ENCODE measurements at places on chromosomes 5 and 9.

GRCh38 chr5:33401482-33402390 lies 39.0 kb upstream of the TARS1 start:
- DNase-seq: no peak

DNA sequence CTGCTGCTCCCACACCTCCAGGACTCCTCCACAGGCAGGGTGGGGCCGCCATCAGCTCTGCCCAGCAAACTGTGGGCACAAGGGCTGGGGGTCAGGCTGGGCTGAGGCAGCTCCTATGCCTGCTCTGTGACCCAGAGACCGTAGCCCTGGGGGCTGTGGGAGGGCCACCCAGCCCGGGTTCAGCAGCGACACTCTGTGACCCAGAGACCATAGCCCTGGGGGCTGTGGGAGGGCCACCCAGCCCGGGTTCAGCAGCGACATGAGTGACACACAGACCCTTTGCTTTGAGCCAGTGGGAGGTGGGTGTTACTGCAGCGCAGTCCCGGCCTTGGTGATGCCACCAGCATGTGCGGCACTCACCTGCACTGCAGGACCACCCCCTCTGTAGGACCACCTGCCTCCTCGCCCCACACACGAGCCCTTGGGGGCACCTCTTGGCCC lies 118.9 kb upstream of the LPCAT1 start:
- DNase-seq: no peak

- no peak for DNase-seq
These were observed 60.1 kb downstream of the CDH18 start for GRCh38 chr5:19927919-19928318.

GRCh38 chr5:151184316-151185042 lies 26.9 kb upstream of the ANXA6 start:
- no peak for DNase-seq

GRCh38 chr9:68852941-68853340 lies 147.9 kb downstream of the PIP5K1B start:
- DNase-seq: no peak

- DNase-seq: no peak
These were observed 15.2 kb downstream of the RNF180 start for GRCh38 chr5:64180661-64181343.

GRCh38 chr5:82513738-82514137 lies 235.6 kb upstream of the RPS23 start:
- DNase-seq: no peak

- DNase-seq: no peak
These were observed 69.4 kb downstream of the LMNB1 start for GRCh38 chr5:126846344-126846743.

DNA sequence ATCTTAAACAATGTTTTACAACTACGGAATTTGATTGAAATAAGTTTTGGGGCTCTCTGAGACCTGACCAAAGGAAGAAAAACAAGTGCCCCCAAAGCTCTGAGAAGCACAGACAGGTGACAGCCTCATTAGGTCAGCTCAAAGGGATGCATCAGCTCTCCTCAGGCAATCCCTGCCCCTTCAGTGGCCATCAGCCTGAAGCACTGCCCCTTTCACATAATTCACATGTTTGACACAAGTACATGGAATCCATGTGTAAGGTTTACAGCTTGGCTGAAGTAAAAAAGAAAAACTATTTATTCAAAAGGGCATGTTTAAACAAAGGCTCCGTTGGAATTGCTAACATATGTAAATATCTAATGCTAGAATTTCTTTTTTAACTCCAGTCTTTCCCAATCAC lies 56.3 kb downstream of the TSSK1B start:
- DNase-seq: no peak

DNA sequence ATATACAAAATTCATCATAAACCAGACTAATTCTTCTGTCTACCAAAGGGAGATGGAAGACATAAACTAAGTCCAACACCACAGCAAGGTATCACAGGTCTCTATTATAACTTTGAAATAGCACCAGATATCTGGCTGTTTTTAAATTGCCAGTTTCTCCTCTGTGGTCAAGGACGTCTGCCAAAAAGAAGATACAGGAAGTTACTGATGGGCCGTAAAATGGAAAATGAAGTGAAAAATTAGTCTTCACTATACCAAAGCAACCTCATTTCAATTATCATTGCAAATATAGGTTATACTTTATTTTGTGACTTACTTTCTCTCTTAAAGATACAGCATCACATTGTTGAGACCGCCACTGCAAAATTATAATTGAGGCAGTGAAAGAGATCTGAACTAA lies 225.5 kb downstream of the NDUFS4 start:
- no peak for DNase-seq

GRCh38 chr9:86629530-86629929 lies 275.3 kb upstream of the TUT7 start:
- DNase-seq: no peak

- DNase-seq: no peak
These were observed 3.0 kb downstream of the RLN2 start for GRCh38 chr9:5301544-5301943.

DNA sequence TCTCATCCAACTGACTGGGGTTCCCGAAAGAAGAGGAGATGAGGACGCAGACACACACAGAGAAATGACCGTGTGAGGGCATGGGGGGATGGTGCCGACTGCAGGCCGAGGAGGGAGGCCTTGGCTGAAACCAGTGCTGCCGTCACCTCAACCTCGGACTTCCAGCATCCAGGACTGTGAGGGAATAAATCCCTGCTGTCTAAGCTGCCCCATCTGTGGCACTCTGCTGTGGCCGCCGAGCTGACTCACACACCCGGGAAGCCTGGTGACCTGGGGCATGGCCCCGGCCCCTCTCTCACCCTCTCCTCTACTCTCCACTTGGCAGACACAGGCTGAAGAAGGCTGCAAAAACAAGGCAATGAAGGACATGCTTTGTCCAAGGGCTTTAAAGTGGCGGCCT lies 4.4 kb upstream of the COL5A1 start:
- DNase-seq: no peak

GRCh38 chr5:82735160-82735789 lies 341.9 kb downstream of the TMEM167A start:
- no peak for DNase-seq

GRCh38 chr5:36459176-36460135 lies 146.9 kb upstream of the SLC1A3 start:
- no peak for DNase-seq

- peak; percentile 12 for DNase-seq
These were observed 83.5 kb upstream of the MINAR2 start for GRCh38 chr5:129664336-129664937.

DNA sequence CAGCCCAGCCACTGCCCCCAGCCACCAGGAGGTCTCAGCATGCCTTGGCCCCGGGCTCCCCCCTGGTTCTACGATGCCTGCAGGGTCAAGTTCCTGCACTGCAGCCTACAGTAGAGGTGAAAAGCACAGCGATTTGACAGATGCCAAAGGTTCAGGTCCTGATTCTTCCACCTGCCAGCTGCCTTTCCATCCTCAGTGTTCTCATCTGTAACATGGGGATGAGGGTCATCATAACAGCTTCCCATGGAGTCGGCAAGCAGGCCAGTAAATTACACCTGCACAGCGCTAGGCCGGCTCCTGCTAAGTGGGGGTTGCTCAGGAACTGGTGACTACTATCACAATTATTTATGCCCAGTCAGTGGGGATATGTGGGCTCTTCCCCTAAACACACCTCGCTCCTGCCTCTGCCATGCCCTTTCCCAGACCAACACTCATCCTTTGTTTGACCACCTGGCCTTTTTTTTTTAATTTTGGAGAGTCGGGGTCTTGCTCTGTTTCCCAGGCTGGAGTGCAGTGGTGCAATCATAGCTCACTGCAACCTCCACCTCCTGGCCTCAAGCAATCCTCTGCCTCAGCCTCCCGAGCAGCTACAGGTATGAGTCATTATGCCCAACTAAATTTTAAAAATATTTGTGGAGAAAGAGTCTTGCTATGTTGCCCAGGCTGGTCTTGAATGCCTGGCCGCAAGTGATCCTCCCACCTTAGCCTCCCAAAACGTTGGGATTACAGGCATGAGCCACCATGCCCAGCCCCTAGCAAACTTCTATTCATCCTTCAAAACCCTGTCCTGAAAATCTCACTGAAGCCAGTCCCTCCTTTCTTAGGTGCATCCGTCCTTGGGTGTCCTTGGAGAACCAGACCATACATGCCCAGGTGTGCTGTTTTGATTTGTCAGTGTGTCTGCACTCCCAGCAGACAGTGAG lies 6.4 kb downstream of the ENG start:
- no peak for DNase-seq

GRCh38 chr5:127002390-127002789 lies 28.0 kb downstream of the MARCHF3 start:
- no peak for DNase-seq

Data from midbrain (tissue), 1 donor.